ENCODE measurements at places on chromosomes 4 and X. TPM values are rescaled to one million over a fixed set of nuclear protein-coding genes. Genes with fewer than 3 reads are reported as not detected.

SPANXD gene
- total RNA-seq = 7.1 TPM

STAP1 gene
- total RNA-seq = not detected

FABP2 gene
- total RNA-seq = not detected

MAGEC3 gene
- total RNA-seq = 0.68 TPM

RADX gene
- total RNA-seq = 2.3 TPM

MGAT4D gene
- total RNA-seq = not detected

SMR3B gene
- not detected for total RNA-seq

SLC7A11 gene
- 34.1 TPM for total RNA-seq

TAF7L gene
- not detected for total RNA-seq

EDA2R gene
- 2.7 TPM for total RNA-seq

EXOC1 gene
- 25.0 TPM for total RNA-seq

ZNF157 gene
- total RNA-seq = 0.11 TPM

QDPR gene
- 28.5 TPM for total RNA-seq

GYPE gene
- total RNA-seq = not detected

IL21 gene
- total RNA-seq = not detected

UGT2A1 gene
- total RNA-seq = not detected

MRFAP1 gene
- total RNA-seq = 131 TPM

PARM1 gene
- total RNA-seq = 0.19 TPM

ETDB gene
- not detected for total RNA-seq

PDCL2 gene
- total RNA-seq = 3.0 TPM

TBCK gene
- 17.0 TPM for total RNA-seq

SORBS2 gene
- 39.2 TPM for total RNA-seq

JADE3 gene
- 4.9 TPM for total RNA-seq

GLRB gene
- 3.9 TPM for total RNA-seq

KLHL4 gene
- total RNA-seq = 0.64 TPM

PAK3 gene
- total RNA-seq = 0.38 TPM

FAAH2 gene
- 0.11 TPM for total RNA-seq

DMRTC1B gene
- not detected for total RNA-seq

UGT2B17 gene
- not detected for total RNA-seq

FRMD7 gene
- total RNA-seq = not detected

PPBP gene
- not detected for total RNA-seq

SSX2B gene
- total RNA-seq = 24.9 TPM

STARD8 gene
- total RNA-seq = 2.1 TPM

GAGE2A gene
- 28.0 TPM for total RNA-seq

DACH2 gene
- total RNA-seq = not detected

RENBP gene
- 0.23 TPM for total RNA-seq

CABS1 gene
- not detected for total RNA-seq

ODAPH gene
- total RNA-seq = not detected

C4orf54 gene
- not detected for total RNA-seq

BTK gene
- total RNA-seq = not detected

UGT2B7 gene
- 1.6 TPM for total RNA-seq

XAGE1B gene
- total RNA-seq = 492 TPM

TIMM17B gene
- total RNA-seq = 103 TPM

SMS gene
- 259 TPM for total RNA-seq

ZFYVE28 gene
- 3.6 TPM for total RNA-seq

HSPA4L gene
- 3.6 TPM for total RNA-seq

RPS6KA6 gene
- total RNA-seq = not detected

MAGEB1 gene
- not detected for total RNA-seq

SULT1B1 gene
- 0.11 TPM for total RNA-seq

PASD1 gene
- 0.05 TPM for total RNA-seq

FAM9B gene
- total RNA-seq = 0.32 TPM

NR3C2 gene
- 0.69 TPM for total RNA-seq

DMRTC1 gene
- total RNA-seq = not detected

Measured in A375 (cell line).